NCI-H460 (cell line): ENCODE measurements at places on chromosomes 7 and 10.

GRCh38 chr10:60883187-60883586 lies 60.8 kb downstream of the RHOBTB1 start:
- peak; percentile 25 for DNase-seq

- DNase-seq = no peak
Measured at GRCh38 chr7:79930604-79931003, 204.0 kb upstream of the GNAI1 start.

DNA sequence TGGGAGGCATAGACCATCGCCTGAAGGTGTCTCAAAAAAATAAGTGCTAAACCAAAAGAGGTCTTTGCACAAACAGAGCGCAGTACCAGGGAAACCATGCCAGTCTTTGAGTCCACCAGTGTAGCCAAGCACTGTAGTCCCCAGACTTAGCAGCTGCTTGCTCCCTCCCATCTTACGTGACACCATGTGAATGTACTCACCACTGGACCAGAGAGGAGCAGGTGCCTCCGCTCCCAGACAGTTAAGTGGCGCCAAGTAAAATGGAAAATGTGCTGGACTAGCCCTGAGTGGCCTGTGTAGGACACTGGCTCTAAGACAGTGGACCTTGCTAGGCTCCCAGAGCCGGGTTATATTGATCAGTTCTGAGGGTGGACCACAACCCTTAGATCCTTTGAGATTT lies 47.7 kb upstream of the PLEKHA1 start:
- DNase-seq = no peak

DNA sequence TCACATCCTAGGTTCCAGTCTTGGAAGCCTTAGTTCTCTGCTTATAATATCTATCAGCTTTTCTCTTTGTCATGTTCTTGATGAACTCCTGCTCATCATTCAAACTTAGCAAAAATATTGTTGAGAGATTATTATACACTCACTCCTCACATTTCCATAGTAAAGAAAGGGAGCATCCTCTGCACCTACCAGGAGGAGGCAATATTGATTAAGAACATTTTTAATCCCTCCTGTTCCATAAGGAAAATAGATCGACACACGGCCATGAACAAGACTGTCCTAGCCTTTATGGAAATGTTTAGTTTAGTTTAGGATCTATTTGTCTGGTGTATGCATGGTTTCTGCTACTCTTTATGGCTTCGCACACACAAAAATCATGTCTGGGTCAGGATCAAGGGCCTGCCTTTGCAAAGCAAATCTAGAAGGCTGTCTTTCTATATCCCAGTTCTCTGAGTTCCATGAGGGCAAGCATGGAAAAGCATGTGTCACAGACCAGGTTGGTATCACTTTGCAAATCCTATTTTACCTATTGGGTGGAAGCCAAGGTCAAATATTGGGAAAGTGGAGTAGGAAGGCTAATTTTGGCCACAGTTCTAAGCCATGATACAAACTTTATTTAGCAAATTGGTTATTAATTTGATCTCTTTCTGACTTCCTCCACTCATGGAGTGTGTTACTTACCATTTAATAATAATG lies 164.4 kb downstream of the MDFIC start:
- no peak for DNase-seq

DNA sequence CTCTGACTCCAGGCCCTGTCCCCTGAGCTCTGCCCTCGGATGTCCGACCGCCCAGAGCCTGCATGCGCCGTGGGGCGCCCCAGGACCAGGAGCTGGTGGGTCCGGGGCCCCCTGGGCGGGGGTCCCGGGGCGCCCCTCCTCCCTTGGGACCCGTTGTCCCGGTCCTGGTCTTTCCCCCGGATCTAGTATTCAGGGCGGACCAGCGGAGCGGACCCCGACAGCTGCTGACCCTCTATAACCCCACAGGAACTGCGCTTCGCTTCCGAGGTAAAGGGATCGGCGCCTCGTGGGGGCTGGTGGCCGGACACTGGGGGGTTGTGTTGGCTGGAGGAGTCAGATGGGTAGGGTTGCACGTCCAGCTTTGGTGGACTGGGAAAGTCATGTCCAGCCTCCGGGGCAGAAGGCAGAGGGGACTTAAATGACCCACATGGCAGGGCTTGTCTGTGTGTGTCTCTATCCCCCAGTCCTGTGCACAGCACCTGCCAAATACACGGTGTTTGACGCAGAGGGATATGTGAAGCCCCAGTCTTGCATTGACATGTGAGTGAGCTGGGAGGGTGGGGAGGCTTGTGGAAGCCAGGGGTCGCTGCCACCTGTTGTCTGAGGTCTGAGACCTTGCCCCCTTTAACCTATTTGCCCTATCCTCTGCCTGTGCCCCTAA lies 520 bp downstream of the MOSPD3 start:
- no peak for DNase-seq

- no peak for DNase-seq
Measured at GRCh38 chr10:124428207-124428777, 9.6 kb upstream of the OAT start.

DNA sequence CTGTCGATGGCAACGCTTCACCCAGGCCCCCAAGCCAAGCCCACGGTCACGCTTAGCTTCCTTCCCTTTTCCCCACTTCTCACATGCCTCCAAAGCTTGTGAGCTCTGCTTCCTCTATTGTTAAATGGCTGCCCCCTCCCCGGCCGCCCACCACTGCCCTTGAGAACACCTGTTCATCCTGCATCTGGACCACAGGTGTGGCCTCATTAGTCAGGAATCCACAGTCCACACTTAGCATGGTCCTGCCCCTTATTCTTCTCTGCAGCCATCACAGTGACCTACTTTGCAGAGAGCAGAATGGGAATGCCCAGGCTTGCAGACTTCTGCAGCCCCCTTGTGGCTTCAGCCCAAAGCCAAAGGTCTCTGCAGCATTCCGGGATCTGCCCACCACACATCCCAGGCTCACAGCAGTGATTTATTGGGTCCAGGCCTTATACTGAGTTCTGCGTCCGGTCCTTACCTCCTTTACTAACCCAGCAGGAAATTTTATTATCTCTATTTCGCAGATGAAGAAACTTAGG lies 66.9 kb downstream of the PTPRE start:
- DNase-seq = no peak

DNA sequence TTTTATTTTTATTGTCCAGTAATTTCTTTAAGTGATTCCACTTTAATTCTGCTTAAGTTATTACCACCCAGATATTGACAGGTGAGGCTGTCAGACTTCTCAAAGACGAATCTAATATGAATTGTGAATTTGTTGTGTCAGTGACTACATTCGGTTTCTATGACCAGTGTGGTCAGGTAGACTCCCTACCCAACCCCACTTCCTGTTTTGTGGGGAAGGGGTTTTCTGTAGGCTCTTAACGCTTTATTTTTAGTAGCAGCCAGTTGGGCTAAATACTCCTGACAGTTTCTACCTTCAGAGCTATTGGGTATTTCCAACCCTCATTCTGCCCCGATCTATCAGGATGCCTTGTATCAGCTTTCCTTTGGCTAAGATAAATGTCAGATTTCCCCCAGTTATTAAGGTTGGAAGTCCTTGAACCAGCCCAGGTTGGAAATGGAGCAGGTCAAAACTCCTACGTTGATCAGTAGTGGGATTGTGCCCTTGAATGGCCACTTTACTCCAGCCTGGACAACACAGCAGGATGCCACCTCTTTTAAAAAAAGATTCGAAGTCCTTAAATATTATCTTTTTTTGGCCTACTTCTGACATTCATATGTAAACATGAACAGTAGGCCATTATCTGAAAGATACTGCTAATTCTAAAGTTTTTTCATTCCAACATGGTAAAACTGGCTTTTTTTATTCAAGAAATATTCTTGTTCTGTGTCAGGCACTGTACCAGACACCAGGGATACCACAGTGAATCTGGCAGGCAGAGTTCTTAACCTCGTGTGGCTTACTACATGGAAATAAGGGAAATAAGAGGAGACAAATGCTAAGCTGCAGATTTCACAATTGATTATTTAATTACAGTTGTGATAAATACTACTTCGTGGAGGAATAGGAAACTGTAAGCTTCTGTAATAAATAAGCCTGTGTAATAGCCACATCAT lies 133.3 kb upstream of the SAMD8 start:
- no peak for DNase-seq

DNA sequence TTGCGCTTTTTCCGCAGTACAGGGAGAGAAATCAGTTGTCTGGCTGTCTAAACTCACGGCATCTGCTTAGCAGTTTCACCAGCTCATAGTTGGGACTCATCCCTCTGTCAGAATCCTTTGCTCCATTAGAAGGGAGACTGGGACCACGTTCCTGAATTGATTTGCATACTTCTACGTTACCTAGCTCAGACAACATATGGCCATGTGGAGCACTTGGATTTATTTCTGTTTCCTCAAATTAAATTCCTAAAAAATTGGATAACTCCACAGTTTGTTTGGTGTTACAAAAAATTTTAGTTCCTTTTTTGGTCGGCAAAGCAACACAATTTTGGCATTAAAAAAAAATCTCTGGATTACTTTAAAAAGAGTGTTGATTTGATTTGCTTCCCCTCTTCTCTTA lies 614.0 kb downstream of the AUTS2 start:
- DNase-seq = no peak

GRCh38 chr7:100705320-100705752 lies 585 bp upstream of the POP7 start:
- peak; percentile 48 for DNase-seq

- DNase-seq = peak; percentile 80
Measured at GRCh38 chr10:3482200-3482993, 302.6 kb downstream of the KLF6 start.

- DNase-seq = no peak
Measured at GRCh38 chr7:53001221-53001620, 34.2 kb upstream of the POM121L12 start.

GRCh38 chr7:2953099-2953498 lies 90.6 kb downstream of the CARD11 start:
- no peak for DNase-seq

DNA sequence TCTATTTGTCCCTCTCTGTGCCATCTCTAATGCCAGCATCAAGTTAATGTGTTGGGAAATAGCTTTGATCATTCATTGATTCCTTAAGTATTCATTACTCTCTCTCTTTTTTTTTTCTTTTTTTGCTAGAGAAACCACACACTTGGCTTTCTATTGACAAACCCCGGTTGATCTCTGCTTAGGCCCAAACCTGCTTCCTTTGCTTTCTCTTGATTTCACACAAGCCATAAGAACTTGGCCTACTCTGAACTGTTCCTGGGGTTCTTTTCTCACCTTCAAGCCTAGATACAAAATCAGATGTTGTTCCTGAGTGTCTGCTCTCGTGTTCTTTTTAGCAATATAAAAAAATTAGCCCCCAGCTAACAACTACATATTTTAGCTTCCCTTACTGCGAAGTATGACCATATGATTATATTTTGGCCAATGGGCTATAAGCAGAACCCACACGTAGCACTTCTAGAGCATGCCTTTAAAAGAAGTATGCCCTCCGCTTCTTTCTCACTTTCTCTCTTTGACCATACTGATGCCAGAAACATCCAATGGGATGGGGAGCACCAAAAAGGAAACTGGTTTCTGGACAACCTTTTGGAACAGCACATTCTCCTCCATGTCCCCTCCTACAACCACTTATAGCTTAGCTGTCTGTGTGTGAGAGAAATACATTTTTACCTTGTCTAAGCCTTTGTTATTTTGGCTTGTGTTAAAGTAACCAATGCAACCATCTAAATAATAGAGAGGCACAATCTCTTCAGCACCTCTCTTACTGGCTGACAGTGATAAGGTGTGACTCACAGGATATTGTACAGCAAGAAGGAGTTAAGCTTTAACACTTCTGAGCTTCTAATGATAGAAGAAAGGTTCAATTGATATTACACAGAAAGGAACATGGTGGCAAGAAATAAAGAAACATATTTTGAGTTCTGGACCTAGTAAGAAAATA lies 96.6 kb upstream of the LRRN3 start:
- no peak for DNase-seq

DNA sequence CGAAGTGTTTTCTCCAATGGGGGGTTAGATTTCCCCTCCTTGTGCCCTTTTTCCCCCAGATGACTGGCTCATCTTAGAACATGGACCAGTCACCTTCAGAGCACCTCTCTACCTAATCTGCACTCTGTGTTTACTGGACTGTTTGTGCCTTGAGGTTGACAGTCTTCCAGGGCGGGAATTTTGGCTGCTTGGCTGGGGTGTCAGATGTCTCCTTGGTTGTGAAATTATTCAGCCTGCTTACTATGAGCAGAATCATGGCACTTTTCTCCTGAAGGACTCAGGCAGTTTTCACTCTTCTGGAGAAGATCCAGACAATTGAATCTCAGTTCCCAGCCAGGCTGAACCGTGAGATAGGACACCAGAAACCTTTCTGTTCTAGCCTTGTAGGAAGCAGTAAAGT lies 60.3 kb upstream of the NFKB2 start:
- DNase-seq = no peak

- DNase-seq = no peak
Measured at GRCh38 chr10:125641398-125641797, 41.6 kb downstream of the TEX36 start.

DNA sequence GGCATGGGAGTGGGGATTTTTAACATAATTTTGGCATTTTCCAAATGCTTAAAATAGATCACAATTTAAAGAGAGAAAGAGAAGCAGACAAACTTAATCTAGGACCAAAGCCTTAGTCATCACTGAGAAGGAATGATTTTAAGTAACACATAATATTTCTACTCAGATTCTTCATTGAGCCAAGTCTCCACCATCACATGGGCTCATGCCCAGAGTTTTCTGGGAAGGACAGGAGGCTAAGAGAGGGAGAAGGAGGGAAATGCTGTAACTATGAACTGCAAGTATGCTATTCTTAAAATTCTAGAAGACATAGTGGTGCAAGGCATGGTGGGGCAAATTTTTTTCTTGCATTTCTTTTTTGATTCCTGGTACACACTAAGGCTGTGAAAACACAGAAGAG lies 23.8 kb upstream of the UBE2D1 start:
- no peak for DNase-seq

DNA sequence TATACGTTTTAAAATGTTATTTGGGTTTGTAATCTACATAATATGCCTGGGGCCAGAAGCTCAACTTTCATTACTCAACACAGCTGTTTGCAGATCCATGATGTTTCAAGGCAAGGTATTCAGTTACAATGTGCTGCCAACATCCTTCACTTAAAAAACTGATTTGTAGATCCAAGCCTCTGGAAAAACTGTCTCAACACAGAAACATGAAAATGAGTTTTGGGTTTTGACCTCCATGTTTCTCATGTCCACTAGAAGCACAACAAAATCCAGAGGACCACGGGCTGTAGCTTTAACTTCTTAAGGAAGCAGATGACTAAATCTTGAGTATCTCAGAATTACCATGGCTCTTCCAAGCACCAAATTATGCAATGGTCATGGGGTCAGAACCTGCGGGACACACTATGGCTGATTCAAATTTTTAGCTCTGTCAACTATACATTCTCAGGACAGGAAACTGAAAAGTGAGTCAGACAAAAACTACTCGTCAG lies 247.1 kb upstream of the GRB10 start:
- DNase-seq = no peak

DNA sequence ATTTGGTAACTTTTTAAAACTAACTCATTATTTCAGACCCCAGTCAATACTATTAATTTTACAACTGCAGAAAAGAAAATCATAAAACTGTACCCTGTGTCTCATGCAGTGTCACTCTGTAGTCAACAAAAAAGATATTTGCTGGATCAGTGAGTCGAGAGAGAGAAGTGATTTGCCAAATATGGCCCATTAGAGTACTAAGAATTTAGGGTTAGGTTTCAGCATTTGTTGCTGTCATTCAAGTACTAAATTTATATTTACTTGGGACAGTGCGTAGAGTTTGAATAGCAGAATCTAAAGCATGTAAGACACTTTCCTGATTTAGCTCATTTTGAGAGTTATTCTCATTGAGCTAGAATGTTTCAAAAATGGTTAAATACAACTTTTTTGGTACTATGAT lies 38.9 kb downstream of the CACNA2D1 start:
- no peak for DNase-seq

GRCh38 chr7:98357751-98358161 lies 43.1 kb downstream of the BAIAP2L1 start:
- DNase-seq = peak; percentile 95

GRCh38 chr7:111783854-111784253 lies 221.6 kb upstream of the IMMP2L start:
- no peak for DNase-seq
